Heart left ventricle (tissue), 16 donors: ENCODE measurements at places on chromosomes 12 and 14. TPM values are rescaled to one million over a fixed set of nuclear protein-coding genes. Genes with fewer than 3 reads are reported as not detected.
A peak's percentile ranks its signal among the peaks of the same experiment; 100 is the strongest.

DNA sequence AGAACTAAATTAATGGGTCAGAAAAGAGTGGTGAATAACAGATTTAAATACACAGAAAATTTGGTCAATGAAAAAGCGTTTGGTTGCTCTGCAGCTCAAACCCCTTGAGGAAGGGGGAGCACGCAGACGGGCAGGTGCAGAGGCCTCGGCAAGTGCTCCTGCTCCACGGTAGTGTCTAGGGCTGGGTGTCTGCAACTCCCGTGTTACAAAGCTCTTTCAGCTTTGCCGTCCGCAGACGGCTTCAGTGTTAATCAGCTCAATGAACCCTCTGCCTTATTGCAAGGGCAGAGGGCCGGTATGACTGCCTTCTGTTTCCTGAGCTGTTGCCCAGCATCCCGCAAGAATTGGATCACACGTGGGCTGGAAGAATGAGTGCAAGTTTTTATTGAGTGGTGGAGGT is 125.7 kb upstream of the TRHDE start:
- H3K36me3 ChIP-seq: no peaks in the 10 kb centered on the region
- H3K27me3 ChIP-seq: no peaks in the 10 kb centered on the region
- no peak overlapping the region for H3K4me3 ChIP-seq
- no peak for DNase-seq
- H3K27ac ChIP-seq: no peak overlapping the region

DNA sequence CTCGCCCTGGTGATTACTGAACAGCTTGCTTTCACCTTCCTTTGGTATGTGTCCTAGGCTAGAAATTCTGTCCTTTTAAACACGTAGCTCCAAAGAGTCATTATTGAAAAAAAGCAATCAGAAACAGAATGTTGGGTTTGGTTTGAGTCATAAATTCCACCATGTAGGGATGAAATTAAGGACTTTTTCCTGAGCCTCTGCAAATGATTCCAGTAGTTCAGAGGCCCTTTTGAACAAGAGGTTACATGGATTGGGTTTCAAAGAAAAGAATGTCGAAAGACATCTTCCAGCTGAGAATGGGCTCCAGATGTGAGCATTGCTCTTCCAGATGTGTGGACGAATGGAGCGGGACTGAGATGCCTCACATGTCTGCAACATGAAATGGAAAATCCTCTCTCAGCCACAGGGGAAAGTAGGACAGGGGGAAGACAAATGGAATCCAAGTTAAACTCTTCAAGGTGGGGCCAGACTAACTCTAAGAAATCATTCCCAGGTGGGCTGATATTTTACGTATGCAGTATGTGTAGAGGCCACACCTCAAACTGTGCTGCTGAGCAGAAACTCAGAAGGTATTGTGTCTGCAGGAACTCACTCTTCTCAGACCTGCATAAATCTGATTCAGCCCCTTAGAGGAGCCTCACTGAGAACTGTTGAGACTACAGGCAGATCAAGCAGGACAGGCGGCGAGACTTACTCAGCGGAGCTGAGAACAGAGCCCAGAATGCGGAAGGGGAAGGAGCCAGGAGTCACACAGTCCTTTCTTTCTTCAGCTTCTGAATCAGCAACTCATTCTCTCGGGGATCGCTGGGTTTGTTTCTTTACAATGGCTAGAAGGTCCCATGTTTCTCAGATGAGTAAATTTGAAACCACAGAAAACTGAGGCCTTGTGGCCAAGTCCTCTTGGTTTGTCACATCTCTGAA is 23.3 kb upstream of the EMP1 start:
- H3K27me3 ChIP-seq: no peaks in the 10 kb centered on the region
- DNase-seq: peak; percentile 77
- no peak overlapping the region for H3K4me3 ChIP-seq

DNA sequence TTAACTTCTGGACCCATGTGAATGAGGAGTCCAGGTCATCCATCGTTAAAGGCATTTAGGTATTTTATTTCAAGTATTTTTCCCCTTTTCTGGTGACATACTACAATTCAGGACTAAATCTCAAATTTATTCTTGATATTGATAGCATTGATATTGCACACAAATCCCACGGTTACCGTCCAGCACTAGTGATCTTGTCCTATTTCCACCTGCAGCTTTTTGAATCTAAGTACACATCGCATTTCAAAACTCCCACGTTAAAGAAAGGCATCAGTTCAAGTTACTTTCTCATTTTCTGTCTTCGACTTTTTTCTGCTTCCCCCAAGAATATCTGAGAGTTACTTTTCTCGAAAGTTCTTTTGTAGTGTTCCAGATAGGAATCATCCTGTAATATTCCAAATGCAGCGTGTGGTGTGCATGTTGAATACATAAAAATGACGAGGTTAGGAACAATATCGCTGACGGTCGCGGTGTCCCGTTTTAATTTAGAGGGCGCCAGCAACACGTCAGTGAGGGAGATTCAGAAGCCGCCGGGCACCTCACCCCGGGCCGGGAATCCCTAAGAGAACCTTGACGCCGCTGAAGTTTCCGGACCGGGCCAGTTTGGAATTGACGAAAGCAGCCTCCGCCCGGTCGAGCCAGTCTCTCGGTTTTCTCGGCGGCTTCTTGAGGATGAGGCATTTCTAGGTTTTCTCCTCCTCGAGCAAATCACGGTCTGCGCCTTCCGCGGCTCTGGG is 569 bp upstream of the RGS6 start:
- peaks cover 11% of the 10 kb centered on the region for H3K4me1 ChIP-seq
- peaks cover 4% of the 10 kb centered on the region for H3K27me3 ChIP-seq
- H3K36me3 ChIP-seq: no peaks in the 10 kb centered on the region
- peak; percentile 42 for DNase-seq

GRCh38 chr12:81572411-81572810 is 186.7 kb downstream of the PPFIA2 start:
- no peaks in the 10 kb centered on the region for H3K36me3 ChIP-seq
- no peak overlapping the region for H3K27ac ChIP-seq
- DNase-seq: no peak
- no peak overlapping the region for H3K4me3 ChIP-seq
- H3K4me1 ChIP-seq: no peaks in the 10 kb centered on the region

DNA sequence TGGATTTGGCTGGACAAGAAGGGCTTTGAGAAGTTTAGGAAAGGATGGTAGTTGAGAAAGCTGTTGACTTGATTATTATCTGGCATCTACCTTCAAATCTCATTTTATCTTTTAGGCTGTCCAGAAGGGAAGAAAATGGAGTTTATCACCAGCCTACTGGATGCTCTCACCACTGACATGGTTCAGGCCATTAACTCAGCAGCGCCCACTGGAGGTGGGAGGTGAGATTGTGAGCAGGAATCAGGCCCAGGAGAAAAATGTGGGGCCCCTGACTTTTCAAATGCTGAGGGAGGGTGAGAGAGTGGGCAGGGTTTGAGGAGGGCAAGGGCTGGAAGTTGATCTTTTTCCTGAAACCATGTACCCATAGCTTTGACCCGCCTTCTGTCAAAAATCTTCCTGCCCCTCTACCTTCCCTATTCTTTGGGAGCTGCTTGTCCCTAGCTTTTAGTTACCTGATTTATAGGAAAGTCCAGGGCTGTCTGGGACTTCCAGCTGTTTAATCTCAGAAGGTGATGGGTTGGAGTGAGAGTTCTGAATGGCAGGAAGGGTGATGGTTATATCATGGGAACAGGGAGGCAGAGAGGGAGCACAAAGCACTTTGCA is 134.2 kb downstream of the SMOC1 start:
- H3K4me1 ChIP-seq: peaks cover 6% of the 10 kb centered on the region
- no peak overlapping the region for H3K27ac ChIP-seq
- no peak overlapping the region for H3K4me3 ChIP-seq

DNA sequence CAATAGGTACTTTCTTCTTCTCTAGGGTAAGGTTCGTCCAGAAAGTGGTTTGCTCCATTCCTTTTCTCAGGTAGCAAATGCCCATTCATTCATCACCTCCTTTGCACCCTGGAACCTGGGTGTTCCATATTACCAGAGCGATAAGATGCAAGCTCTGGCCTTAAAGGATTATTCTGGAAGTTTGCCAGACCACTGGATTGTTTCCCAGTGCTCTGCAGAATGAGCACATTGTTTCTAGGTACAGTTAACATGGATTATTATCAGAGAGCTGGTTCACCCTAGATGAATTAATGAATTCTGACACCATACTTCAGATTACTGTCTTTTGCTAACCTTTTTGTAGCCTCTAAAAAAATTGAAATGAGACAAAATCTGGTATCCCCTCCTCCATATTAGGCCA is 170.9 kb upstream of the BMP4 start:
- H3K27ac ChIP-seq: no peak overlapping the region
- H3K4me3 ChIP-seq: no peak overlapping the region
- DNase-seq: no peak
- no peaks in the 10 kb centered on the region for H3K27me3 ChIP-seq
- no peaks in the 10 kb centered on the region for H3K4me1 ChIP-seq

- no peak for DNase-seq
- peaks cover 20% of the 10 kb centered on the region for H3K4me1 ChIP-seq
- peak overlapping the region; percentile 63 for H3K27ac ChIP-seq
- no peaks in the 10 kb centered on the region for H3K27me3 ChIP-seq
- peak overlapping the region; percentile 26 for H3K4me3 ChIP-seq
These were observed 14.6 kb upstream of the ATP2A2 start for GRCh38 chr12:110266381-110266960.

GRCh38 chr14:68384335-68384734 is 408.5 kb downstream of the ZFP36L1 start:
- H3K36me3 ChIP-seq: no peaks in the 10 kb centered on the region
- no peaks in the 10 kb centered on the region for H3K27me3 ChIP-seq
- peaks cover 9% of the 10 kb centered on the region for H3K4me1 ChIP-seq

DNA sequence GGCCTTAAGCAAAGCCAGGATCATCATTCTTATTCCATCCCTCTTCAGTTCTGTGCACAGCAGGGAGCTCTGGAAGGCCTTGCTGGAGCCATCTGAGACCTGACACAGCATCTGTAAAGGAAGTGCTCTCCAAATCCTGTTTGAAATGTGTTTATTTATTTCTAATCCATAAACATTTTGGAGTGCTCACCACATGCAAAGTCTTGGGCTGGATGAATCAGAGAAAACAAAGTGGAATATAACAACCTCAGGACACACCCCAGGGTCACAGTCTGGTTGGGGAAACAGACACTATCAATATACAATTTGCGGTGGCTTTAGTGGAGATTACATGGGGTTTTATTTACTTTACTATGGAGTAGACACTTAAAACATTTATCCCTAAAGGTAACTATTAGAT is 54.3 kb downstream of the BMP4 start:
- no peak for DNase-seq
- H3K27ac ChIP-seq: no peak overlapping the region
- no peaks in the 10 kb centered on the region for H3K27me3 ChIP-seq
- no peak overlapping the region for H3K4me3 ChIP-seq
- H3K36me3 ChIP-seq: no peaks in the 10 kb centered on the region
- H3K4me1 ChIP-seq: no peaks in the 10 kb centered on the region

DNA sequence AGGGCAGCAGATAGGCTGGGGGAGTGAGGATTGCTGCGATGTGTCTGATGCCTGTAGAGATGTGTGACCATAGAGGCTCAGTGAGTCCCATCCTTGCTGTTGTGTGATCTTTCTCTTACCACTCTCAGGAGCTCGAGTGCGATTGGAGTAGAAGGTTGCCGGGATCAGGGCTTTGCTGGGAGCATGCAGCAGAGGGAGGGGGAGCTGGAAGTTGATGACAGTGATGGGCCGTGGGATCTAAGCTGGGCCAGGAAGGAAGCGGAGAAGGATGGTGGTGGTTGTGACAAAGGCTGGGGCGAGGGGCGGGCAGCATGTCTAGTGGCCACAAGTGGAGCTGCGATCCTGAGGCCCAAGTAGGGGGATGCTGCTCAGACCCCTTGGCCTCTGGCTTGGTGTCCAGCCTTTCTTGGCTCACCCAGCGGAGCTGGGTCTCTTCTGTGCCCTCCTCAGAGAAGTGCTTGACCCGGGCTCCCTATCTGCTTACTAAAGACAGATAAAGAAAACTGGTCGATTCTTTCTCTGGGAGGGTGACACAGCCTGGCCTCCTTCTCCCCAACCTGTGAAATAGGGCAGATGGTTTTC is 66.2 kb downstream of the PRMT8 start:
- no peak overlapping the region for H3K27ac ChIP-seq
- no peaks in the 10 kb centered on the region for H3K36me3 ChIP-seq
- no peaks in the 10 kb centered on the region for H3K4me1 ChIP-seq
- DNase-seq: no peak
- H3K4me3 ChIP-seq: no peak overlapping the region

GRCh38 chr14:31232081-31232480 is 24.5 kb upstream of the HECTD1 start:
- DNase-seq: no peak
- H3K27ac ChIP-seq: no peak overlapping the region
- H3K4me3 ChIP-seq: no peak overlapping the region
- H3K36me3 ChIP-seq: no peaks in the 10 kb centered on the region
- no peaks in the 10 kb centered on the region for H3K27me3 ChIP-seq

DNA sequence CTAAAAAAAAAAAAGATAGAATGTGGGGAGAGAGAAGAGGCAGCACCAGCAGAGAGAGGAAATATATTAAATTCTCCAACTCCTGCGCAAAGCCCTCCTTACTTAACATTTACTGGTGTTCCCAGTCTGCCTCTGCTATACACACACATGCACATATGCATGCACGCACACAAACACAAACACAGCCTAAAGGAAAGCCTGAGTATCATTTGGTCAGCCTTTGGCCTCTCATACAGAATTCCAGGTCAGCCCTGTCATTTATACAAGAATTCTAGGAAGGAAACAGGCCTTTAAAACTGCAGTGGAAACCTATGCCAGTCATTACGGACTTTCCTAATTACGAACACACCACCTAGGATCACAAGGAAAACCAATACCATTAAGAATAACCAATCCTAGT is 269.4 kb downstream of the ITPR2 start:
- H3K27me3 ChIP-seq: no peaks in the 10 kb centered on the region
- DNase-seq: no peak
- H3K4me1 ChIP-seq: no peaks in the 10 kb centered on the region
- no peak overlapping the region for H3K4me3 ChIP-seq

- H3K36me3 ChIP-seq: no peaks in the 10 kb centered on the region
- no peak for DNase-seq
- no peaks in the 10 kb centered on the region for H3K27me3 ChIP-seq
- H3K27ac ChIP-seq: no peak overlapping the region
These were observed 60.7 kb upstream of the BDKRB2 start for GRCh38 chr14:96143906-96144305.

- no peak overlapping the region for H3K27ac ChIP-seq
- H3K27me3 ChIP-seq: no peaks in the 10 kb centered on the region
- no peak for DNase-seq
- peaks cover 67% of the 10 kb centered on the region for H3K4me1 ChIP-seq
These were observed 44.6 kb downstream of the NINJ2 start for GRCh38 chr12:618605-619004.

CCNK gene
- total RNA-seq: 25.9 TPM

PPP1CC gene
- total RNA-seq: 130 TPM

KRT72 gene
- not detected for total RNA-seq

TMEM30B gene
- 2.4 TPM for total RNA-seq

NCOR2 gene
- 121 TPM for total RNA-seq

MGAT4C gene
- 4.6 TPM for total RNA-seq

DEGS2 gene
- 0.22 TPM for total RNA-seq

PZP gene
- total RNA-seq: 0.32 TPM
